Left cardiac atrium (tissue), 4 donors: ENCODE measurements at places on chromosomes 1 and 21. TPM values are rescaled to one million over a fixed set of nuclear protein-coding genes. Genes with fewer than 3 reads are reported as not detected.

The TNFSF4 gene
- 2.3 TPM for total RNA-seq

The LENEP gene
- not detected for total RNA-seq

The ASPM gene
- 0.13 TPM for total RNA-seq

DNA sequence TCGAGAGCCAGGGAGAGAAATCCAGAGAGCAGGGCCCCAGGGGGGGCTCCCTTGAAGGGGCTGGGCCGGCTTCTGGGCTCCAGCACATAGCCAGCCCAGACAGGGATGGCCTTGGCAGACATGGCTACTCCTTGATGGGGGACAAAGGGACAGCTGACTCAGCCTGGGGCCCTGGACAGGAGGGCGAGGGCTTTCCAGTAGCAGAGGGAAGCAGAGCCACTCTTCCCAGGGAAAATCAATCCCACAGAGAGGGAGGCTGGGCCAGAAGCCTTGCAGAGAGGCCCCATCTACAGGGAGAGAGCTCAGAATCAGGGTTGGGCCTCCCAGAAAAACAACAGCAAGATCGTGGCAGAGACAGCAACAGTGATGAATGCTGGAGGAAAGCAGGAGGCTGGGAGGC lies 15.6 kb downstream of the IGFN1 start:
- no peak for DNase-seq
